Stimulated activated CD4-positive, alpha-beta T cell treated with anti-CD3 and anti-CD28 coated beads, TNF-alpha, amount 100 ng/mL, for 1 hour (primary cell): ENCODE measurements at places on chromosomes 13 and 19.

DNA sequence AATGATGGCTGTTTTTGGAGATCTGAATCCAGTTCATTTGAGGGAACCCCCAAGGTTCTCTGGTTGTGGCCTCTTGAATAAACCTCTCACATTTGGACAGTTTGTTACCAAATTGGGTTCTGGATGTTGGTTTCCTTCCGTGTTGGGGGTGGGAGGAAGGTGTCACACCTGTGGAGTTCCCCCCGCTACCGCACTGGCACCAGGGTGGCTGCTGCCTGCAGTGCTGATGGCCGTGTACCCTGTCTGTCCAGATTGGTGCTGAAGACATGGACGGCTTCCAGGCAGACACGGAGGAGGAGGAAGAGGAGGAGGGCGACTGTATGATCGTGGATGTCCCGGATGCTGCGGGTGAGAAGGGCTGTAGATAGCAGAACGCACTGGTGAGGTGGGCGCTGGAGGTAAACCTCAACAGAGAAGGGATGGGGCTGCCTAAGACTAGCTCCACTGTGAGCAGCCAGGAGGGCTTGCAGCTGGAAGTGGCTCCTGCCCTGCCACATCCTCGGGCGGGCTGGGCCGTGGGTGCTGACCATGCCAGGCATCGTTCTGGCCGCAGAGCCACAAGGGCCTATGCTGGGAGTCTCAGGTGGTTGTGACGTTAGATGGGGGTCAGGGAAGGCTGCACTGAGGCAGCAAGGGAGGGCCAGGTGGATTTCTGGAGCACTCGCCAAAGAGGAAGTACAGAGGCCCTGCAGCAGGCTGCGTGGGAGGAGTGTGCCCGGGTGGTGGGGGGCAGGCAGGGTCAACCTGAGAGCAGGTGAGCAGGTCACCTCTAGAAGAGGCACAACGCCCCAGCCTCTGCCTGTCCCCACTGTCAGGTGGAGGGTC, 15.4 kb downstream of the UBXN6 start:
- DNase-seq = no peak

DNA sequence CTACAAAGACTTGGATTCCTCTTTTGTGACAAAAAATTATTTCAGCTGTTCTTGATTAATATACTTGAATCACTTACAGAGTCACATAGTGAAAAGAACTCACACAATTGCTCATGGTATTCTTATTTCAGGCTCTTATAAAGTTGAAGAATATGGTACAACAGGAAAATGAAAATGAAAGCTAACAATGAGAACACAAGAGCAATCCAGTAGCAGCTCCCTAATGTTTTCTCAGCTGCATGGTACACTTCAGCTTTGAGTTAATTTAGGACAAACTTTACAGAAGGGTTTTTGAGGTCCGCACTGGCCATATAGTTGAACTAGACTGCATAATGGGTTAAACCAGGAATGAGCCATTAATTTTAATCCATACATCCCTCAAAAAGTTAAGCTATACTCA, 1261.8 kb downstream of the SLITRK5 start:
- DNase-seq = no peak

DNA sequence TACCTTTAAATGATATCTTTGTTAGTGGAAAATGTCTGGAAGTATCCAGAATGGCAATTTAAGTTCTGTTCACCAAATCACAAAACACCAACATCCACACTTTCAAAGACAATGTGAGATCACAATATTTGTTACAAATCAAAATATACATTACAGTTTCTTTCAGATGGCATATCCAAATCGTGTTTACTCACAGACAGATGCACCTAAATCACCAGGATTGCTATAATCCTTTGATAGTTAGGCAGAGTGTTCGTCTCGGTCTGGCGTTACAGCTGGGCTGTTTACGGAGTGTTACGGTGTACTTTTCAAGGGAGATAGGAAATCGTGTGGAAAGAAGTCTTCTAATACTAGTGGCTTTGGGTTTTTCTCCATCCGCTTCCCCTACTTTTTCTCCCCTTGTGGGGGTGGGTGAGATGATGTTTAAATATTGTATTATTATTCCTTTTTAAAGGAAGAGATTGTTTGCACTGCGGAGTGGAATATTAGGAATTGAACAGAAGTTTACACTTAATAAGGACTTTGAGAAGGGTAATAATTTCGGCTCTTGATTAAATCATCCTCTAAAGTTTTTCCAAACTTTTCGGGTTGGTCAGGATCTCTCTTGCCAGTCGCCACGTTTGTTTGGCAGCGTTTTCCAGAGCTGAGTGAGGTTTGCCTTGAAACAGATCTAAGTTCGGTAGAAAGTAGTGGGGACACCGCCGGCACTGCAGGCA, 1.8 kb downstream of the MAB21L1 start:
- no peak for DNase-seq

- no peak for DNase-seq
Observed at GRCh38 chr13:57637515-57637914, 6.0 kb downstream of the PCDH17 start.

DNA sequence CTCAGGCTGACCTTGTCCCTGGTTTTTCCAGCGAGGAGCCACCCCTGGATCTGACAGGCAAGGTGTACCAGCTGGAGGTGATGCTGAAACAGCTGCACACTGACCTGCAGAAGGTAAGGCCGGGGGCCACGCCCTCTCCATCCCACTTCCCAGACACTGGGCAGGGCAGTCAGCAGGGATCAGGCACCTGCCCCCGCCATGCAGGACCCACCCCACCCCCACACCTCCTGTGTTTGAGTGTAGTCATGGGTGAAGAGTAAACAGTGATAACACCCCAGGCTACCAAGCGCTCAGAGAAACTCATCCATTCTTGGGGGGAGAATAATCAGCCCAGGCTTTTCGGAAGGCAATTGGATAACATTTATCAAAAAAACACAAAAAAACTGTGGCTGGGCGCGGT, 19.9 kb downstream of the DPF1 start:
- DNase-seq = no peak
